ENCODE measurements at places on chromosomes 16 and 17.

DNA sequence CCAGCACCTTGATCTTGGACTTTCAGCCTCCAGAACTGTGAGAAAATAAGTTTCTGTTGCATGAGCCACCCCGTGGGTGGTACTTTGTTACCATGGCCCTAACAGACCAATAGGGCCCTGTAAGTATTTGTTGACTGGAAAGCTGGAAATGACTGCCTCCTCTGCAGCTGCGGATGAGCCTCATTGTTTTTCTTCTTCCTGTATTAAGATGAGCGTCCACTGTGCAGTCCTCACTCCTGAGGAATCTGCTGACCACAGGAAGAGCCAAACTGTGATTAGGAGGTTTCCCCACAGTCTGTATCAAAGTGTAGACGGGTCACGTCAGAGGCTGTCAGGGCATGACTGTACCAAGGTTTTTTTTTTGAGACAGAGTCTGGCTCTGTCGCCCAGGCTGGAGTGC lies 12.2 kb upstream of the AKTIP start:
- no peak for DNase-seq

GRCh38 chr17:48589831-48590606 lies at the start of gene HOXB3:
Gene HOXB3 (minus strand): TSS chr17:48590241. CDS start chr17:48552474, 37,767 bp downstream.
- no peak for DNase-seq

- no peak for DNase-seq
These were observed 6.1 kb upstream of the EIF4A3 start for GRCh38 chr17:80153004-80153403.

DNA sequence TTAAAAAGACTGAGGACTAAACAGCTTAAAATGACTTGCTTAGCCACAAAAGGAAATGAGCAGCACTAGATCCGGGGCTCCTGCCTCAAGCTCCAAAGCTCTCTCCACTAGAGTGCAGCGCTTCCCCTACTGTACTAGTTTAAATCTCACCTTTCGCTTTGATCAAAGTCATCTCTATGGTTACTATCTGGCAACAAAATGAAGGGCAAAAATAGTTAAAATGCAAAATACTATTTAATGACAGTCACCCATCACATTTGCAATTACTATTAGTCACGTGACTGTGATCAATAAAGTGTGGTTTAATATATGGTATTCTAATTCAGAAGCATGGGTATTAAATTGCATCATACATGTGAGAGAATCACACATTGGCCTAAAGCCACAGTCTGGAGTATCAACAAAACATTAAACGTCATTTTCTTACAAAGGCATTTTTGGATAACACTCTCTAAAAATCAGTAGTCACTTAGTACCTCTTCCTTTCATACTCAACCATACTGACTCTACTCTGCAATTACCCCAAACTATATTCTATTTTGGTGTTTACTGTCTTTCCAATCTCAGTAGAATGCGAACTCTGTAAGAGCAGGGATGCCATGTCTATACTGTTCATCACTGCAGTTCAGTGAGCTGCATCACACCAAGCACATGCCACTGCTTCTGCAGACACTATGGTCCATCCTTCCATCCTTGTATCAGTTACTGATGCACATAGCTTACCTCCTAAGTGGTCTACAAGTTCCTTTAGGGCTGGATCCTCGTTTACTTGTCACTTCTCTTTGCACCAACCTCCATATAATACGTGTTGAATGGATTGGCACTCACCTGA lies 6.2 kb downstream of the PSMD12 start:
- peak; percentile 13 for DNase-seq

- DNase-seq: no peak
These were observed 8.5 kb upstream of the FBXL19 start for GRCh38 chr16:30914830-30915229.

GRCh38 chr16:78509965-78510364 lies 410.5 kb downstream of the WWOX start:
- DNase-seq: no peak

- no peak for DNase-seq
These were observed 916.1 kb downstream of the KCNJ2 start for GRCh38 chr17:71085238-71086033.

- DNase-seq: no peak
These were observed 43.5 kb downstream of the MAP1LC3B start for GRCh38 chr16:87435372-87436224.

GRCh38 chr16:7497691-7498090 lies 165.0 kb downstream of the RBFOX1 start:
- no peak for DNase-seq

DNA sequence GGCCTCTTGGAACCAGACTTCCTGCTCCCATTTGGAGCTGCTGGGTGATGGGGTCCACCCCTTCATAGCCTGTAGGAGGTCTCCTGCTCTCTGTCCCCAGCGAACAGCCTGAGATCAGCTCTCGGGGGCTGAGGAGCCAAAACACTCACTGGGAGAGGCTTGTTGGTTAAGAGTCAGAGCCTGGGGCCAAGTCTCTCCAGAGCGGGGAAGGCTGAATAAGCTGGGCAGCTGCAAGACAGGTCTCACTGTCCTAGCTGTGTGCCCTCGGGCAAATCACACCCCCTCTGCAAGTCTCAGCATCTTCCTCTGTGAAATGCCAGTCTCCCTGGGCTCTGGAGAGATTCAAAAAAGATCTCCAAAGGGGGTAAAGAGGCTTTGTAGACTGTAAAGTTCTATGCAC lies 174.6 kb downstream of the WSCD1 start:
- no peak for DNase-seq
